Renal pelvis (tissue), 12 donors: ENCODE measurements at places on chromosomes 6 and 20. TPM values are rescaled to one million over a fixed set of nuclear protein-coding genes. Genes with fewer than 3 reads are reported as not detected.

Gene OOEP
- polyA plus RNA-seq = 0.79 TPM

- DNase-seq = peak; percentile 29
These were observed 402 bp downstream of the ZBTB12 start for GRCh38 chr6:31901415-31901952.

DNA sequence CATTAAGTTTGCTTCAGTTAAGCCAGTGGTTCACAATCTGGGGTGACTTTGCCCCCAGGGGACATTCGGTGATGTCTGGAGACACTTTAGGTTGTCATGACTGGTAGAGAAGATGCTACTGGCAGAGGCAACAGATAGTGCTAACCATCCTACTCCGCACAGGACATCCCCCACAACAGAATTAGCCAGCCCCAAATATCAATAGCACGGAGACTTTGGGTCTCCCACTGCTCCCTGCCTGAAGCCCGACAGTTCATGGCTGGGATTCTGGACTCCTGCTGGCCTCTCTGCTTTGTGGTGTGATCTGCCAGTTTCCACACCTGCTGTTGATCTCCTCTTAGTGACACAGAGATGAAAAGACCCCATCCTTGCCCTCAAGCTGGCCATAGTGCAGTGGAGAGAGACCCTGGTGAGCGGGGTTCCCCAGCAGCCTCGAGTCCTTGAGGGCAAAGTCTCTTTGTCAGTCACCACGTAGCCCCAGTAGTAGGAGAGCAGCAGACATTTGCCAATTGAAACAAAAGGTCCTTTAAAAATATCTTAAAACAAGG, 24.7 kb upstream of the TTPAL start:
- no peak for DNase-seq

DNA sequence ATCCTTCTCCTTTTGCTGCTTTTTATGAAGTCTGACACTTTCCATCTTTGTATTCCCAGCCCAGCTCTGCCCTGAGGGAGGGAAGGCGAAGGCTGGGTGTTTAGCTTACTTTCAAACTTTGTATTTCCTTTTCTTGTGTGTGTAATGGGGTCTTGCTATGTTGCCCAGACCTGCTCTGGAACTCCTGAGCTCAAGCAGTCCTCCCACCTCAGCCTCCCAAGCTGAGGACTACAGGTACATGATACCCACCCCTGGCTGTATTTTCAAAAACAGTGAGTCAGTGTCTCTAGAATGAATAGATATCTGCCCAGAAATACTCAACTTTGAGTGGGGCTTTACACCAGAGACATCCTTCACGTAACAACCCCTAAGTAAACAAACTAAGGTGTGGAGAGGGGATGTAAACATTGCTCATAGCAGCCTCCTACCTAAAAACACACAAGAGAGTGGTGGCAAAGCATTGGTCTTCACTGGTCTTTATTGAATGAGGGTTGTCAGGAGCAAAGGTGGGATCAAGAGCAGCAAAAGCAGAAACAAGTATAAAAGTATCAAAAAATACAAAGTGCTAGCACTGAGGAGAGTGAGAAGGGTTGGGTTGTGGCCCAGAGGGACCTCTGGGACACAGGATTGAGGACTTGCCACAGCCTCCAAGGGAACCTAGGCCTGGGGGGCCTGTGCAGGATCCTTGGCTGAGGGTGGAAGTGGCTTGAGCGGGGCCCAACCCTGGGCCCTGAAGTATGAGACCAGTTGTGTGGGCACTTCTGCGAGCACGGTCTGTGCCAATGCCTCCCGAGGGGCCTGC, 10.2 kb downstream of the SPAG4 start:
- DNase-seq = no peak

DNA sequence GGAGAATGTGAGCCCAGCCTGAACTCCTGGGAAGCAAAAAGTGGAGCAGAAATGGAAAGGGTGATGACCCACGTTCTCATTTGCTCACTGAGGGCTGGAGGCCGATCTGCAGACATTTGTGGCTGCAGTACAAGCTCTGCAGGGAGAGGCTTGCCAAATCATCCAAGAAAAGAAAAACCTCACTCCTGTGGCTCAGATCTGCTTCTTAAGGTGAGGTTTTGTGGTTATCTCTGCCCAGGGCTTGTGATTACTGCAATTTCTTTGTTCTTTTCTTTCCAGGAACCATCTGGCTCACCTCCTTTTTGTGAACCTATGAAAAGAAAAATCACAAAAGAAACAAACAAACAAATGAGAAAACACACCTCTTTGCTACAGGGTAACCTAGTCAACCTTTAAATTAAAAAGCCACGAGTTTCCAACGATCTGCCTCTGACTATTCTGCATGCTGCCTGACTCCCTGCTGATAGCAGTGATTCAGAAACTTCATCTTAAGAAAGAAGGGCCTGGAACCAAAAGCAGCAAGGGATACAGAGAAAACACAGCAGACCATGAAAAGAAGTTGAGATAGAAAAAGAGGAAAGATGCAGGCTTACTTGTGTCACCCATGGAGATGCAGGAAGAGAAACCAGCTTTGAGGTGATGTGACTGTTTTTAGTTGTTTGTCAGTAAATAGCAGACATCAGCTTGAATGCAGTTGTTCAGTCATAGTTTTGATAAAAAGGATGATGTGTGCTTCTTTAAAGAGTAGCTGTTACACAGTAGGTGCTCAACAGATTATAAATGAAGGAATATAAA, 165.1 kb downstream of the LMBRD1 start:
- DNase-seq = no peak

- no peak for DNase-seq
These were observed 195.7 kb downstream of the CD83 start for GRCh38 chr6:14313248-14313647.

GRCh38 chr6:53925891-53926290, 131.1 kb downstream of the LRRC1 start:
- no peak for DNase-seq
